ENCODE measurements at places on chromosomes 7 and 10. TPM values are rescaled to one million over a fixed set of nuclear protein-coding genes. Genes with fewer than 3 reads are reported as not detected.

GRCh38 chr10:117653170-117653515 is 110.6 kb downstream of the EMX2 start:
- H3K4me3 ChIP-seq = no peak overlapping the region
- H3K4me1 ChIP-seq = peaks cover 27% of the 10 kb centered on the region
- no peaks in the 10 kb centered on the region for H3K36me3 ChIP-seq
- no peak overlapping the region for H3K27ac ChIP-seq

The CLCN1 gene
- 0.07 TPM for total RNA-seq

GRCh38 chr10:34063592-34063991 is 729.1 kb upstream of the NRP1 start:
- H3K4me3 ChIP-seq = no peak overlapping the region
- H3K4me1 ChIP-seq = no peaks in the 10 kb centered on the region
- no peak overlapping the region for H3K27ac ChIP-seq
- no peak for DNase-seq
- H3K36me3 ChIP-seq = peaks cover 2% of the 10 kb centered on the region

GRCh38 chr10:85284778-85285770 is 956.7 kb downstream of the CCSER2 start:
- no peaks in the 10 kb centered on the region for H3K27me3 ChIP-seq
- no peaks in the 10 kb centered on the region for H3K36me3 ChIP-seq
- DNase-seq = no peak
- H3K27ac ChIP-seq = no peak overlapping the region
- no peaks in the 10 kb centered on the region for H3K4me1 ChIP-seq

DNA sequence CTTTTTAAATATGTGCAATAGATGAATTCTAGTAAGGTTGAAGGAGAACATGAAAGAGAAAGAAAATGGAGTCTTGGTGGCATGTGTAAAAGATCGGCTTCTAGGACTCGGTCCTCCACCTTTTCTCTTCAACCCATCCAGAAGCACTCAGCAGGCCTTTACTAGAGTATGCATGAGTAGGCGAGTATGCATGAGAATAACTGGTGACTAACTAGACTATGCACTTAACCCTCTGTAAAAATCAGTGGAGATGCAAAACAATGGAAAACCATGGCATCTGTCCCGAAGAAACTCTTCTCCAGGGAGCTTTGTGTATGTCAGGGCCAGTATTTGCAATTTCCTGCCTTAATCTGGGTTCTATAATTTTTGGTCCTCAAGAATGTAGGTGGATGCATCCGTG is 40.0 kb upstream of the GRB10 start:
- H3K27ac ChIP-seq = no peak overlapping the region
- no peak overlapping the region for H3K4me3 ChIP-seq
- H3K27me3 ChIP-seq = peaks cover 6% of the 10 kb centered on the region
- no peaks in the 10 kb centered on the region for H3K36me3 ChIP-seq
- no peak for DNase-seq
- H3K4me1 ChIP-seq = peaks cover 12% of the 10 kb centered on the region

Data from activated CD4-positive, alpha-beta T cell treated with anti-CD3 and anti-CD28 coated beads for 36 hours (primary cell).